Endothelial cell (in vitro differentiated cells): ENCODE measurements at places on chromosomes 11 and 22. TPM values are rescaled to one million over a fixed set of nuclear protein-coding genes. Genes with fewer than 3 reads are reported as not detected.
A peak's percentile ranks its signal among the peaks of the same experiment; 100 is the strongest.

- H3K36me3 ChIP-seq, result no peaks in the 10 kb centered on the region
- DNase-seq, result no peak
- H3K27ac ChIP-seq, result no peak overlapping the region
- no peaks in the 10 kb centered on the region for H3K4me1 ChIP-seq
- peaks cover 10% of the 10 kb centered on the region for H3K27me3 ChIP-seq
Observed at GRCh38 chr22:35114131-35114980, 48.4 kb downstream of the ISX start.

DNA sequence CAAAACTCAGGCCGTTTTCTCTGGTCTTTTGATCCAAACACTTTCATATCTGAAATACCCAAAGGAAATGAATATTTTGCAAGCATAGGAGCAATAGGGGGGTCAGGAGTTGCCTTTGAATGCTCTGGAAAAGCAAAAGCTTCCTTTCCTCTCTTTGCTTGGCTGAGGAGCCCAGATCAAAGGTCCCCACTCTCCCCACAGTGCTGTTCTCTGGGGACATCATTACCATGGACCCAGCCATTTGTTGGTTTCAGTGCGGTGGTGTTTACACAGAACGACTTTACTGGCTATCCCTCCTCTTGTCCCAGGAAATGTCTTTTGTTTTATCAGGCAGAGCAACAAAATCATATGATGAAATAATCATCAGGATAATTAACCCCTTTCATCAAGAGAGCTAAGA is 1089.1 kb downstream of the TBC1D22A start:
- H3K4me3 ChIP-seq, result no peak overlapping the region
- H3K36me3 ChIP-seq, result peaks cover 4% of the 10 kb centered on the region
- H3K4me1 ChIP-seq, result no peaks in the 10 kb centered on the region
- no peak overlapping the region for H3K27ac ChIP-seq

- H3K4me1 ChIP-seq, result no peaks in the 10 kb centered on the region
- H3K4me3 ChIP-seq, result no peak overlapping the region
- no peak overlapping the region for H3K27ac ChIP-seq
- peaks cover 2% of the 10 kb centered on the region for H3K27me3 ChIP-seq
Observed at GRCh38 chr22:48299801-48300200, 1527.9 kb downstream of the BRD1 start.

GRCh38 chr22:46585340-46586122 is 34.7 kb upstream of the GRAMD4 start:
- no peak overlapping the region for H3K4me3 ChIP-seq
- H3K36me3 ChIP-seq, result no peaks in the 10 kb centered on the region
- DNase-seq, result no peak
- H3K27me3 ChIP-seq, result peaks cover 5% of the 10 kb centered on the region

The DGCR6 gene
- 1.1 TPM for total RNA-seq

- H3K27me3 ChIP-seq, result peaks cover 9% of the 10 kb centered on the region
- no peaks in the 10 kb centered on the region for H3K4me1 ChIP-seq
- H3K36me3 ChIP-seq, result no peaks in the 10 kb centered on the region
- H3K27ac ChIP-seq, result no peak overlapping the region
Observed at GRCh38 chr11:3136546-3137455, 28.3 kb downstream of the OSBPL5 start.

- no peaks in the 10 kb centered on the region for H3K27me3 ChIP-seq
- H3K4me1 ChIP-seq, result no peaks in the 10 kb centered on the region
- H3K27ac ChIP-seq, result no peak overlapping the region
- peak; percentile 72 for DNase-seq
Observed at GRCh38 chr11:30914143-30914762, 328.1 kb upstream of the MPPED2 start.

The CDC42EP1 gene
- 51.2 TPM for total RNA-seq

The OR5T3 gene
- not detected for total RNA-seq

GRCh38 chr11:18700375-18700774 is 1.8 kb downstream of the TMEM86A start:
- peaks cover 14% of the 10 kb centered on the region for H3K4me1 ChIP-seq
- no peak overlapping the region for H3K27ac ChIP-seq
- peak overlapping the region; percentile 83 for H3K4me3 ChIP-seq
- peaks cover 14% of the 10 kb centered on the region for H3K27me3 ChIP-seq
- peaks cover 3% of the 10 kb centered on the region for H3K36me3 ChIP-seq
- no peak for DNase-seq
